ENCODE measurements at places on chromosomes 1 and 21.

GRCh38 chr21:20004367-20004766 lies 993.8 kb upstream of the NCAM2 start:
- no peak for DNase-seq

GRCh38 chr1:110714374-110714995 lies 39.7 kb upstream of the KCNA3 start:
- DNase-seq: no peak

- DNase-seq: no peak
These were observed 401 bp upstream of the ARHGEF10L start for GRCh38 chr1:17539118-17539476.

- DNase-seq: no peak
These were observed 128.3 kb downstream of the OSBPL9 start for GRCh38 chr1:51745304-51745570.

DNA sequence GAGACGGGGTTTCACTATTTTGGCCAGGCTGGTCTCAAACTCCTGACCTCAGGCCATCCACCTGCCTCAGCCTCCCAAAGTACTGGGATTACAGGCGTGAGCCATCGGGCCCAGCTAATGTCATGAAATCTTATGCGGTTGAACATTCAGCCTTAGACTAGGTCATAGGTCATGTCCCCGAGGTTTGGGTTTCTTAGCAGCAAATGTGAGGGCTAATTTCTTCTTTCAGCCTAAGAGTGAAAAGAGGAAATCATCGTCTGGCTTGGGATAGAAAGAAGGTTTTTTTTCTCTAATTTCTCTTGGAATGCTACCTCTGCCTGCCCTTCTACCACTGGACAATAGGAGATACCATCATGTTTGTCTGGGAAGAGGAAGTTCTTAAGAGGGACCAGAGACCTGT lies 18.0 kb upstream of the PIK3CD start:
- no peak for DNase-seq

- no peak for DNase-seq
These were observed 120.8 kb downstream of the RGS2 start for GRCh38 chr1:192929597-192929996.

DNA sequence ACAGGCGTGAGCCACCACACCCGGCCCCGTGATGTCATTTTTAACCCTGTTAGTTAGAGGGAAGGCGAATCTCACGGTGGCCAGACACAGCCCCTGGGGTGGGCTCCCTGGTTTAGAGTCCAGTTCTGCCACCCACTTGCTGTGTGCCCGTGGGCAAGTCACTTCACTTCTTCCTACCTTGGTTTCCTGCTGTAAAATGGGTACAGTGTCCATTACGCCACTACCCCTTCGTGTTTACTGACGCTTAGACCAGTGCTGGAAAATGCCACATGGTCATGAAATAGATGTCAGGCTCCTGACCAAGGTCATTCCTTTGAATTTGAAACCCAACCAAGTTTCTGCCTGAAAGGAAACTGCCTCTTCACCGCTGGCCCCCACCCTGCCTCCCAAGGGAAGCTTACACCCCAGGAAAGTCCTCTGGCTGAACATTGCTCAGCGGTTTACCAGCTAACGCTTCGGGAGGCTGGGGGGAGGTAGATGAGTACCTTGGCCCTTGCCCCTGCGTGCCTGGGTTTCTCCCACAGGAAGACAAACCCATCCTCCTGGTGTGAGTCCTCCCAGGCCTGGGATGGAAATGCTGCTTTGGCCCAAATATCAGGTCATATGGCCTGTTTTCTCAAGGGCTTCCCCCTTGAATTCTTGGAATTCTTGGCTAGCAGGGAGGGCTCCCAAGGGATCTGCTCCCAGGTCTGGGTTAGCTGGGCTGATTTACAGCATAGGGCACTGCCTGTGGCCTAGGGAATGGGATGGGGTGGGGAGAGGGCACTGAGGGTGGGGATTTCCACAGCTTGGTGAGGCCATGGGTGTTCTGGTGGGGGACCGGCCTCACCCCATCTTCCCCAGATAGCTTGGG lies 7.6 kb upstream of the AADACL4 start:
- no peak for DNase-seq

DNA sequence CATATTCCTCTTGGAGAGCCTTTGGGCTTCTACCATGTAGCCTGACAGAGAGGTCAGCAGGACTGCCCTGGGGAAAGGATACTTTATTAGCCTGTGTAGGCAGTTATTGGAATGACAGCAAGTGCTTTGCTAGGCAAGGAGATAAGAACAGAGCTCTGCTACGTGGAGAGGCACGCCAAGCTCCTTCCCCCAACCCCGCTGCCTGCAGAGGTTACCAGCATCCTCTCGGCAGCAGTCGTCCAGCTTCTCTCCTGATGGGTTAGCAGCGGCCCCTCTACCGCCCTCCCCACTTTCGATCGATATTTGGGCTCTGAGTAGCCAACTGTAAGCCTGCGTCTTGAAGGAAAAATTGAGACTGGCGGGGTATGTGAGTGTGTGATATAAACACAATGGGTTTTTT lies 122.3 kb downstream of the DHRS3 start:
- DNase-seq: no peak

GRCh38 chr1:233121947-233122559 lies 171.6 kb downstream of the NTPCR start:
- no peak for DNase-seq

GRCh38 chr1:56435434-56436262 lies 143.7 kb downstream of the PLPP3 start:
- no peak for DNase-seq

GRCh38 chr1:41144285-41144684 lies 97.8 kb downstream of the SCMH1 start:
- no peak for DNase-seq

DNA sequence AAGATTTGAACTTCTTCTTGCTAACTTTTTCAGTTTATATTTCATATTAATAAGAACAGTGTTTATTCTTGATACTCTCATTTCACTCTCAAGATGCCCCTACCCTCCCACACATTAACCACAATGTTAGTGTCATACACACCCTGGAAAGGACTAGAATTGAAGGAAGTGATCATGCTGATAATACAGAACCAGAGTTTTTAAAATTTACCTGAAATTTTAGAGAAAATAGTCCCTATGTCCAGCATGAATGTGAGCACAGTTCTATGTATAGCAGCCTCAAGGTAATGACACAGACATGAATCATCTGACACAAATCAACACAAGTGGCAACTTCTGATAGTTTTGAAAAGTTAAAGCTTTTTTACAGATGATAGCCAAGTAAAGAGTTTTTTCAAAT lies 26.0 kb downstream of the RGS1 start:
- DNase-seq: no peak

DNA sequence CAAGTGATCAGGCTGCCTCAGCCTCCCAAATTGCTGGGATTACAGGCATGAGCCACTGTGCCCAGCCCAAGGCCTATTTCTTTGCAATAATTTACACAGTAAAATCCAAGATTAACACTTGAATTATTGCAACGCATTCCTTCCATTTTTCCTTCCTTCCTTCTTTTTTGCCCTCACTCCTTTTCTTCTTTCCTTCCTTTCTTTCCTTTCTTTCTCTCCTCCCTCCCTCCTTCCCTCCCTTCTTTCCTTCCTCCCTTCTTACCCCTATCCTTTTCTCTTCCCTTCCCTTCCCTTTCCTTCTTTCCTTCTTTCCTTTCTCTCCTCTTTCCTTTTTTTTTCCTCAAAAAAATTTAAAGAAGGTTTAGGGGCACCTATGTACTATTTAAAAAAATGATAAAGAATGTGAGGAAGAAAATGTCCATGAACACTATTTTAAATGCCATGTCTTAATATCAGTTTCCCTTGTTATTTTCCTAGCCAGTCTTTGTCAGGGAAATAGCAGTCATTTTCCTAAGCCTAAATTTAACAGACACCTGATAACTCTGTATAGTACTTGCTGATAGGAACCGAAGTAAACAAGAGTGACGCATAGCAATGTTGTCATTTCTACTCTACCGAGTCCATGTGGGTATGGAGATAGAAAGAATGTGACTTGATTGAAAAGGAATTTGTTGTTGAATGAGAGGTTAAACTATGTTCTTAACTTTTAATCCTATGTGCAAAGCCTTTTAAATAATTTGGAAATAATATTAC lies 79.8 kb upstream of the HMCN1 start:
- no peak for DNase-seq

GRCh38 chr1:235679005-235679404 lies 29.4 kb upstream of the GNG4 start:
- no peak for DNase-seq
